MM.1S (cell line): ENCODE measurements at places on chromosomes 4 and X.
A peak's percentile ranks its signal among the peaks of the same experiment; 100 is the strongest.

GRCh38 chr4:20643631-20644030 is 56.6 kb upstream of the PACRGL start:
- no peak overlapping the region for H3K4me3 ChIP-seq
- H3K4me1 ChIP-seq = no peaks in the 10 kb centered on the region
- H3K27ac ChIP-seq = no peak overlapping the region
- no peak for DNase-seq
- H3K36me3 ChIP-seq = no peaks in the 10 kb centered on the region

DNA sequence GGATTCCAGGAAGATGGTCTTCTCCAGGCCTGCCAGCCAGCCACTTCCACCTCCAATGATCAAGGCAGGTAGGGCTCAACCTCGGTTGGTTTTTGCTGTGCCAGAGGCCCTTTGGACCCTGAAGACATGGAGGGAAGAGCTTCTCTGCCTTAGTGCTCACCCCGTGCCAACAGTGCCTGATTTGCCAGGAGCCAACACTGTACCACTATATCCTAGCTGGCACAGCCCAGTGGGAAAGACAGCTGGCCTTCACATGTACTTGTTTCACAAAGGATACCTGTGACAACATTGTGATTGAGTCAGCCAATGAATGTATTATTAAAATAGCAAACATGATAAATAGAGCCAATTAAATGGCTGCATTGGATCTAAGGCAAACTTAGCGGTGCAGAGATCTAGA is 51.9 kb upstream of the PRPS1 start:
- H3K27me3 ChIP-seq = no peaks in the 10 kb centered on the region
- H3K27ac ChIP-seq = no peak overlapping the region
- no peak overlapping the region for H3K4me3 ChIP-seq
- no peaks in the 10 kb centered on the region for H3K4me1 ChIP-seq

- H3K36me3 ChIP-seq = no peaks in the 10 kb centered on the region
- no peaks in the 10 kb centered on the region for H3K27me3 ChIP-seq
- no peaks in the 10 kb centered on the region for H3K4me1 ChIP-seq
These were observed 44.8 kb upstream of the PITX2 start for GRCh38 chr4:110667670-110668069.

- no peak overlapping the region for H3K27ac ChIP-seq
- no peak for DNase-seq
- H3K36me3 ChIP-seq = no peaks in the 10 kb centered on the region
- H3K4me1 ChIP-seq = peaks cover 27% of the 10 kb centered on the region
- peak overlapping the region; percentile 71 for H3K4me3 ChIP-seq
These were observed 1.4 kb downstream of the CCNI start for GRCh38 chr4:77074381-77074831.

GRCh38 chr4:40514497-40514951 is 115.1 kb downstream of the RBM47 start:
- no peaks in the 10 kb centered on the region for H3K36me3 ChIP-seq
- DNase-seq = peak; percentile 39
- no peaks in the 10 kb centered on the region for H3K27me3 ChIP-seq
- peak overlapping the region; percentile 84; the same call in 1 of the 2 replicates for H3K27ac ChIP-seq
- peak overlapping the region; percentile 42 for H3K4me3 ChIP-seq
- peaks cover 17% of the 10 kb centered on the region for H3K4me1 ChIP-seq

GRCh38 chr4:39255266-39255665 is 72.9 kb downstream of the WDR19 start:
- H3K27me3 ChIP-seq = no peaks in the 10 kb centered on the region
- no peaks in the 10 kb centered on the region for H3K36me3 ChIP-seq
- no peak overlapping the region for H3K27ac ChIP-seq
- no peak overlapping the region for H3K4me3 ChIP-seq

- H3K4me3 ChIP-seq = no peak overlapping the region
- DNase-seq = no peak
- H3K36me3 ChIP-seq = no peaks in the 10 kb centered on the region
- no peaks in the 10 kb centered on the region for H3K4me1 ChIP-seq
- H3K27ac ChIP-seq = no peak overlapping the region
These were observed 63.1 kb upstream of the NDP start for GRCh38 chrX:44036336-44036735.

GRCh38 chr4:123380728-123381716 is 15.6 kb upstream of the SPRY1 start:
- no peaks in the 10 kb centered on the region for H3K27me3 ChIP-seq
- H3K27ac ChIP-seq = no peak overlapping the region
- DNase-seq = no peak
- no peak overlapping the region for H3K4me3 ChIP-seq
- no peaks in the 10 kb centered on the region for H3K4me1 ChIP-seq

DNA sequence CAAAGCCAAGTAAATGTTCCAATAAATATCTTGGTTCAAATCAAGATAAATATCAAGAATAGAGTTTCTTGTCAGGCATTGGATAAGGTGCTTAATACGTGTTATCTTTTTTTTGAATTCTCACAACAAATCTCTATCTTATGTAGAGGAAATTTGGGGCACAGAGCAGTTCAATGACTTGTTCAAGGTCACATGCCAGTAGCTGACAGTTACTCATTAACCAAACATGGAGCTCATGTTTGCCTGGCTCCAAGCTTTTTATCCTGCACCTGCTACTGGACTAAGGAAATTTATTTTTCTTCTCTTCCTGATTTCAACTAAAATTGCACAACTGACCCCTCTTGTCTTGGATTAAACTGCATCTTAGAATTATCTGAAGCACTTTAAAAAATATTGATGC is 76.3 kb downstream of the ATP10D start:
- no peak overlapping the region for H3K4me3 ChIP-seq
- H3K4me1 ChIP-seq = no peaks in the 10 kb centered on the region
- H3K27ac ChIP-seq = no peak overlapping the region
- no peaks in the 10 kb centered on the region for H3K36me3 ChIP-seq
- H3K27me3 ChIP-seq = no peaks in the 10 kb centered on the region

DNA sequence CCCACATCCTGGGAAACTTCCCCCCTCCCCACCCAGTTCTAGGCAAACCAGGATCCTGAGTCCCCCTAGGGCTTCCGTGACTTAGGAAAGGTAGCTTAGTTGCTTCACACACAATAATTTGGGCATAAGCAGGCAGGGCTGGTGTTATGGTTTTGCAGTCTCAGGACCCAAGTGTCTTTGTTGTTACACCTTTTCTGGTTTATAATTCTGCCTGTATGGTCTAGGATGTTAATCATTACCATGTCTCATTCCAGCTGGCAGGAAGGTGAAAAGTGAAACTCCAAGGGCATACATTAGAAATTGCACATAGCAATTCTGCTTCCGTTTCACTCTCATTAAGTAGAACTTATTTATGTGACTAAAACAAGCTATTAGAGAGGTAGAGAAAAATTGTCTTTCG is 16.8 kb downstream of the UGT8 start:
- H3K27ac ChIP-seq = no peak overlapping the region
- no peaks in the 10 kb centered on the region for H3K27me3 ChIP-seq
- H3K4me1 ChIP-seq = 0 out of 2 replicates have a peak, but pooled peaks cover 5% of the 10 kb centered on the region

DNA sequence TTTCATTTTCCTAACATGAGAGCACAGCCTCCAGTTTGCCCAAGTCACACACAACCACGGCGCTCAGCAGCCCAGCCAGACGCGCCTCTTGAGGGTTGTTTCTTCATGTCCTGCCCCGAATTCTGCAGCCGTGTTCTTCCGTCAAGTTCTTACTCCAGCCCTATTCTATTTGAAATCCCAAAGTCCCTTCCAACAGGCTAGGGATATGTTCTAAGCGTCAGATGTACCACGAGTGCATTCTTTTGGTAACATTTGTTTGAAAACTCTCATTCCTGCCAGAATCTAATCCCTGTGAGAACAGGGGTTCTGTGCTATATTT is 23.1 kb downstream of the ACSL1 start:
- no peaks in the 10 kb centered on the region for H3K4me1 ChIP-seq
- H3K27ac ChIP-seq = no peak overlapping the region
- no peak overlapping the region for H3K4me3 ChIP-seq
- DNase-seq = no peak
- H3K36me3 ChIP-seq = no peaks in the 10 kb centered on the region
- H3K27me3 ChIP-seq = no peaks in the 10 kb centered on the region

DNA sequence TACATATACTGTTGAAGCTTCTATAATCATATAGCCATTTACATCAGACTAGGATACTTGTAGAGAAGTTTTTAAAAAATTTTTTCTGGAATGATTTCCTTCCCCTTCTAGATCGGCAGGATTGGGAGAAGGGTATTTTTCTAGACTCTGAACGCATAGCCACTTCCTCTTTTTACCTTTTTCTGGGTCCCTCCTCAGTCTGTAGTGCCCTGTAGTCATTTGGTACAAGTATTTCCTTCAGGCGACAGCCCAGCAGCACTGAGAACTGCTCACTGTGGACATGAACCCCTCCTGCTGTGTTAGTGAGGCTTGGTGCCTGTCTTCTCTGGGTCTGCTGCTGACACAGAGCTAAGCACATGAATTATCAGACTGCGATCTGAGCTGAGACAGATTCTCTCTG is 255.4 kb downstream of the ARHGAP10 start:
- no peaks in the 10 kb centered on the region for H3K4me1 ChIP-seq
- no peaks in the 10 kb centered on the region for H3K27me3 ChIP-seq

GRCh38 chrX:135213200-135213844 is 38.5 kb upstream of the ETDA start:
- no peak overlapping the region for H3K27ac ChIP-seq
- no peaks in the 10 kb centered on the region for H3K4me1 ChIP-seq
- no peak for DNase-seq

DNA sequence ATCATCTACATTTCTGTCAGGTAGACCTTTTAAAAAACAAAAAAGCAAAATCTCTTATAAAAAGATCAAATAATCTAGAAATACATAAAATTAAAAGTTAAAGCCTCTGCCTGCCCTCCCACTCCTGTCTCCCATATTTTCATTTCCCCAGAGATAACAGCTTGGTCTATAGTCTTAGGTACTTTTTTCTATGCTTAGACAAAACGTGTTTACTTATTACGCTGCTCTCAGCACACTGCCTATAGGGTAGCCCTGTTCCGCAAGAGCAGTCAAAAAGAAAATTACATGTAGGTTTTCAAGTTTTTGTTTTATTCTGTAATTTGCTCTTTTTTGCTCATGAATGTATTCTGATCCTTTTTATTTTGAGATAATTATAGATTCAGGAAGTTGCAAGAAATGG is 73.3 kb downstream of the TAF1 start:
- H3K4me1 ChIP-seq = no peaks in the 10 kb centered on the region
- no peak for DNase-seq
- H3K27ac ChIP-seq = no peak overlapping the region
- H3K36me3 ChIP-seq = no peaks in the 10 kb centered on the region

- H3K4me3 ChIP-seq = no peak overlapping the region
- H3K4me1 ChIP-seq = no peaks in the 10 kb centered on the region
- H3K27me3 ChIP-seq = no peaks in the 10 kb centered on the region
- H3K27ac ChIP-seq = no peak overlapping the region
- no peak for DNase-seq
These were observed 1223.7 kb upstream of the AGA start for GRCh38 chr4:178665916-178666315.

DNA sequence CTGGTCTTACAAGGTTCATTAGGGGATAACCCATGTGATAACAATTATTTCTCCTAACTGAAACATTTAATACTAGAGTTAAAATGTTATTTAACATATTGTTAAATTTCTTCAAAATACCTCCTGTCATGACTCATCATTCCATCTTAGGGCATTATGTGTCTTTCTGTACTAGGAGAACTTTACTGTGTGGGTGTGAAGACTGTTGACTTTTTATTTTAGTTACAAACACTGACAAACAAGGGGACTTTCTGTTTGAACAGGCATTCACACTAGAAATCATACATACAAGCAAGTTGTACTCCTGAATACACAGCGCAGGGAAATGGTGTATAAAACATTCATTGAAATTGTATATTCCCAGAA is 175.9 kb downstream of the FBXW7 start:
- H3K4me1 ChIP-seq = no peaks in the 10 kb centered on the region
- H3K27me3 ChIP-seq = no peaks in the 10 kb centered on the region
- no peak overlapping the region for H3K27ac ChIP-seq
- no peaks in the 10 kb centered on the region for H3K36me3 ChIP-seq
- no peak overlapping the region for H3K4me3 ChIP-seq
- DNase-seq = no peak

GRCh38 chr4:182344968-182345367 is 101.8 kb downstream of the TENM3 start:
- DNase-seq = no peak
- H3K4me1 ChIP-seq = no peaks in the 10 kb centered on the region
- H3K27ac ChIP-seq = no peak overlapping the region
- H3K36me3 ChIP-seq = no peaks in the 10 kb centered on the region

DNA sequence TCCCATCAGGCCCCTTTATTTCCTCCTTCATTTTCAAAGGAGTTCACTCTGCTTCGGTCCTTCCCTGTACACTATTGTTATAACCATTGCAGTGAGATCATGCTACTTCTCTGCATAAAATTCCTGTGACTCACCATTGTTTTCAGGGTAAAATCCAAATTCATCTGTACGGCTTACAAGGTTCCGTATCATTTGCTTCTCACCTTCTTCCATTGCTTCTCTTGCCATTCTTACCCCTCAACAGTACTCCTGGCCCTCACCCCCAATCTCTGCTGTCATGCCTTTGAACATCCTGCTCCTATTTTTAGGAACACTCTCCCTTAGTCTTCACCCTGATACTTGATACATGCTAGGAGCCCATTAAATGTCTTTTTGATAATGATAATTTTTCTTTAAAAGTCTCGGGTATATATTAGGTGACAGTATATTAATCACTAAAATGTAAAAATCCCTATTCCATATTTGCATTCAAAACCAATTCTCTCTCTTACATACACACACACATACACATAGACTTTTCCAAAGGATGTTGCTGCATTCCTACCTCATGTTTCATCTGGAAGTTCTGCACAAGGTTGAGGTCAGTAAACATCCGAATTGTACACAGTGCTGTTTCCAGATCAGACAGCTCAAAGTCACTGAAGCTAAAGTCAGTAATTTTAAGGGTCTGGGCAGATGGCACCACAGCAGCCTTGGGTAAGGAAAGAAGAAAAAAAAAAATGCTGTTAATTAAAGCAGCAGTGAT is 103.4 kb downstream of the PDE5A start:
- no peak overlapping the region for H3K27ac ChIP-seq
- no peaks in the 10 kb centered on the region for H3K4me1 ChIP-seq
- no peaks in the 10 kb centered on the region for H3K36me3 ChIP-seq
- H3K4me3 ChIP-seq = no peak overlapping the region
- no peaks in the 10 kb centered on the region for H3K27me3 ChIP-seq

DNA sequence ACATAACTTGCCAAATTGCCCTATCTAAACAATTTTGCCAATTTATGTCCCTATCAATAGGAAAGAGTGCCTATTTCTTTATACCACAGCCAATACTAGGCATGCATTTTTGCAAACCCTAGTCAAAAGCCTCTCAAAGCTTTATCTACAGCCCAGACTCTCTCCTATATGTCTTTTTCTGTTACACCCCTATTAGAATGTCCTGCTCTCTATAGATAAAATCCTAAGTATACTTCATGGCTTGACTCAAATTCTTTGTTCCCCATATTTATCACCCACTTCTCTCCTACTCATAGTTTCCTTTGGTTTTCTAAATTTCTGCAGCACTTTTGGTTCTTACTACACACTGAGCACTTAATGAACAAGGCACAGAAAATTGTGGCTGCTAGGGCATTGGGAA is 38.0 kb downstream of the NUP62CL start:
- no peak overlapping the region for H3K27ac ChIP-seq
- no peak for DNase-seq
- H3K36me3 ChIP-seq = no peaks in the 10 kb centered on the region; the same call in 1 of the 2 replicates
- no peaks in the 10 kb centered on the region for H3K27me3 ChIP-seq
- H3K4me1 ChIP-seq = no peaks in the 10 kb centered on the region
